ENCODE measurements at places on chromosomes 11 and 22.

DNA sequence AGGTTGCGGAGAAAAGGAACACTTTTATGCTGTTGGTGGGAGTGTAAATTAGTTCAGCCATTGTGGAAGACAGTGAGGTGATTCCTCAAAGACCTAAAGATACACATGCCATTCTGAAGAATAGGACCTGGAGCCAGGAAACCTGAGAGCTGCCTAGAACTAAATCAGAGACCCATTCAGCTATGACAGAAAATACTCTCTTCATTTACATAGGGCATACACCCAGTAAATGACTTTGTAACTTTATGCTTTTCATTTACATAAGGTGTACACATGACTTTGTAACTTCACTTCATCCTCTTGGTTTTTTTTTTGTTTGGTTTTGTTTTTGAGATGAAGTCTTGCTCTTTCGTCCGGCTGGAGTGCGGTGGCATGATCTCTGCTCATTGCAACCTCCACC, 25.1 kb upstream of the APLNR start:
- no peak for DNase-seq

DNA sequence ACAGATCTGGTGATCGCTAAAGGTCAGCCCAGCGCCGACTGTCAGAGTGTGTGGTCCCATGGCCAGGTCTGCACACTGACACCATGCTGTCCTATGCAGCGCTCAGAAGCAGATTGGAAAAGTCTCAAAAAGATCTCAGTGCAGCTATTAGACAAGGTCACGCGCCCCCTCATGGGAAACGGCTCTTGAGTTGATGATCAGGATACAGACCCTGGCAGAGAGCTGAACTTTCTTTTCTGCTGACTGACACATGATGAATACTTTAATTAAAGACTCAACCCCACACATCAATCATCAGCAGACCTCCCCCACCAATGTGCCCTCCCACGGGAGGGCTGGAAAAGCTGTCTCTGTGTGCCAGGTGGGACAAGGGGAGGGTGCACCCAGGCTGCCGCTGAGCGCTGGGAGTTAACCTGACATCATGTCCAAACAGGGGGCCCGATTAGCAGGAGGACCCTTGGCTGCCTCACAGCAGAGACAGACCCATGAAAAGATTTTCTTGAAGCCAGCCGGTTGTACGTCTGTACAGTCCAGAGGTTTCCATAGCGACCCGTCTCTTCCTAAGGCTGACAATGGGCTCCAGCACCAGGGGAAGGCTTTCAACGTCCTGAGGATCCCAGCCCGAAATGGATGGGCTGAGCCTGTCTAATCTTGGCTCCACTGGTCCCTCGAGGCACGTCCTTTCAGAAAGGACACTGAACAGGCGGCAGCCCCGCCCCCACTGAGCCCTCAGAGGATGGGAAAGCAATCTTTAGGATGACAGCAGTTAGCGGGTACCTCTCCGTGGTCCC, 26.9 kb downstream of the RASD2 start:
- DNase-seq = no peak

- no peak for DNase-seq
Measured at GRCh38 chr22:30943368-30943767, 25.2 kb downstream of the MORC2 start.

DNA sequence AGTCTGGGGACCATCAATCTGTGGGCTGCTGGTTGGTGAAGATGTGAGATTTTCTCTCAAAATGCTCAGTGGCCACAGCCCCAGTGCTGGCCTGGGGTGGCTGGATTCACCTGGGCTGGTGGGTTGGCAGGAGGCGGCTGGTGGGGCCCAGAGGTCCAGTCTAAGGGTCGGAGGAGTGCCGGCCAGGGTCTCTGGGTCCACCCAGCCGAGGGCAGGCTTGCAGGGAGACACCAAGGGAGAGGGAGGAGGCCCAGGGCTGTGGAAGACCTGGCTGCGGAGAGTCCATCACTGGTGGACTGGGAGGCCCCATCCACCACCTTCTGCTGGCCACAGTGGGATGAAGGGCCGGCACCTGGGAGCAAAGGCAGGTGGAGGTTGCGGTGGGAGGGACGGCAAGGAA, 582 bp upstream of the SHANK3 start:
- DNase-seq = no peak

- DNase-seq = peak; percentile 40
Measured at GRCh38 chr11:133163463-133164419, 368.6 kb downstream of the OPCML start.

- DNase-seq = no peak
Measured at GRCh38 chr22:19180740-19181410, 2.3 kb upstream of the SLC25A1 start.

- DNase-seq = peak; percentile 95
Measured at GRCh38 chr11:12724301-12725054, 50.3 kb downstream of the TEAD1 start.

DNA sequence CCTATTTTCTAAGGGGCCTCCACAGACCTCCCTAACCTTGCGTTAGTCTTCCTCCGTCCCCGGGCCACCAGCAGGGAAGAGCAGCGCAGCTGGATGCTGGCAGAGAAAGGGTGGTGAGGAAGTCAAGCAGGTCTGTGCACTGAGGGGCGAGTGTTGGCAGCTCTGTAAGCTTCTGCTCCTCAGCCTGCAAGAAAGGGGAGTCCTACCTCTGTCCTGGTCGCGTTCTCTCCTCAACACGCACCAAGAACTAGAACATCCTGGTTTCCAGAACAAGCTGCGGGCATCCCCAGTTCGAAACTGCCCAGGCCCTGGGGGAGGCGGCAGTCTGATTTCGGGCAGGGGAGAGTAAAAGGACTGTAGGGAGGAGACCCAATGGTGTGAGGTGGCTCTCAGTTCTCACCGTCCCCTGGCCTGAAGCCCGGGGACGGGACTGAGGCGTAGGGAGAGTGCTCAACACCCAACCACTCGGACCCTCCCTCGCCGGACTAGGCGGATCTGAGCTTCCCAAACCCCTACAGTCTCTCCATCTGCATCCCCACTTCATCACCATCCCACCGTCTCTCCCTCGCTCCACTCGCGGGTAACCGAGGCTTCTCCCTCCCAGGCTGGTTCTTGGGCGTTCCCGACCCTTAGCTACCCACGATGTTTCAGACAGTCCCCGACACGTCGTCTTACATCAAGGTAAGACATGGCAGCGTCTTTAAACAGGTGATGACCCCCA, 7.7 kb upstream of the FLI1 start:
- DNase-seq = peak; percentile 62

- DNase-seq = no peak
Measured at GRCh38 chr11:114569801-114570200, 10.1 kb upstream of the NXPE1 start.

DNA sequence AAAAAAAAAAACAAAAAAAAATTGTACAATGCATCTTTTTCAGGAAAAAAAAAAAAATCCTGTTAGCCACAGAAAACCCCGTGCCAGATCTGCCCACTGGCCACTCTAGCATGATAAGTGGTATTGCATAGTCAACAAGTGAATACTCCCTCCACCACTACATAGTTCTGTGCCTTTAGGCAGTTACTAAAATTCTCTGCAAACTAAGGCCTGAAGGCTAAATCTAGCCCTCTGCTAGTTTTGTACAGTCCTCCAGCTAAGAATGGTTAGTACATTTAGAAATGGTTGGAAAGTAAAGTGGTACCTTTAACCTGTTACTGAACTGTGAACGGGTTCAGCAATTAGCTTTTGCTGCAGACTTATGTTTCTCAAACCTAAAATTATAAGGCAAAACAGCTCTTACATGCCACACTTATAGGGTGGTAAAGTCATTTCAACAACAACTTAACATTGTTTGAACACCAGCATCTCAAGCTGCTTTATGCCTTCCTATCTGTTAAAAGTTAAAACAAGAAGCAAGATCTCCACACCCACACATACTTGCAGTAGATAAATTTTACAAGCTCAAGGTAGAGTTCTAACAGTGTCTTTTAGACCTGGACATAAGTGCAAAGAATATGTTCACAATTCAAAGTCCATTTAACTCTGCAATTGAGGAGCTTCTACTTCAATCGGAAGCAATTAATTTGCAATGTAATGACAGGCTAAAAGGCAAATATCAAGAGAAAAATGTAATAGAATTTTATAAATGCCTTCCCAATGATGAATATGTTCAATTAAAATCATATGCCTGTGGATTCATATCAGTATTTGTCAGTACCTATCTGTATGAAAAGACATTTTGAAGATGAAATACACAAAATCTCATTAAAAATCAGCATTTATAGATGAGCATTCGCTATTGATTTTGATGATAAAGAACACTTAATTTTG, 7.3 kb downstream of the C11orf71 start:
- no peak for DNase-seq

GRCh38 chr11:118657709-118658428, 21.6 kb downstream of the TREH start:
- DNase-seq = no peak

DNA sequence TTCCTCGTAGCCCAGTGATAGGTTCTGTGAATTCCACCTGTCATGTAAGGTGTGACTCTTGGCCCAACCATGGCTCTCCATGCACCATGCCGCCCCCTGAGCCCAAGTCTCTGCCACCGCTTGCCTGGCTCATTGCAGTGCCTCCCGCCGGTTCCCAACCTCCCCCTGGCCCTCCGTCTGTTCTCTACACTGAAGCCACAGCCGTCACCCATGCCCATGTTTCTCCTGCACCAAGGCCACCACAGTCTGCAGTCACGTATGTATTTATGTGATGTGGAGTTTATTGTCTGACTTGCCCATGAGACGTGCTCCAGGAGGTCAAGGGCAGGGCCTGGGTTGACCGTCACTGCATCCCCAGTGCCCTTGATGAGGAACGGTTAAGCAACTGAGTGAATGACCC, 35.9 kb downstream of the PKNOX2 start:
- DNase-seq = no peak

DNA sequence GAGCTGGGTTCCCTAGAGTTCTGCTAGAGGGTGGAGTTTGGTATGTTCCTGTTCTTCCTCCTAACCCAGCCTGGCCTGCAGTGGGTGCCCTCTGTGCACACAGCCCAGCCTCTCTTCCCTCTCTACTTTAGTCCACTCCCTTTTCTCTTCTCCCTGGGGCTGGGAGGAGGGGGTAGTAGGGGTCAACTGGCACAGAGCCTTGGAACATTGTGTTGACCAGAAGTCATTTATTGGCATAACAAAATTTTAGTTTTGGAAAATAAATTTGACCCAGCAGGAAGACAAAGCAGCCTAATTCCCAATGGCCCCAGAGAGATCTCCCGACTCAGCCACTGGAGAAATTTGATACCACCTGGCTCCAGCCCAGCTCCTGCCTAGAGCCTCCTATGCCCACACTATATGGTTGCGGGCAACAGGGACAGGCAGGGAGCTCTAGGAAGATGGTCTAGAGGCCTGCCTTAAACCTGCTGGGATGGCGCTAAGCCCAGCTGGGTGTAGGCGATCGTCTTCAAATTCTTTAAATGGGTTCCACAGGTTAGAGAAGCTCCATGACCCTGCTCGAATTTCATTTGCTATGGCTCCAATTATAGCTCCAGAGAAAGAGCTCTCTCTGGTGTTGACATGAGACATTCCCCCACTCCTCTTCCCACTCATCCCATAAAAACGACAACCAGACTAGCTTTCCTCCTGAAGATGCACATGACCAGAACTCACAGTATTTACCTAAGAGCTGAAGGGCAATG, 9.9 kb downstream of the PCSK7 start:
- no peak for DNase-seq

DNA sequence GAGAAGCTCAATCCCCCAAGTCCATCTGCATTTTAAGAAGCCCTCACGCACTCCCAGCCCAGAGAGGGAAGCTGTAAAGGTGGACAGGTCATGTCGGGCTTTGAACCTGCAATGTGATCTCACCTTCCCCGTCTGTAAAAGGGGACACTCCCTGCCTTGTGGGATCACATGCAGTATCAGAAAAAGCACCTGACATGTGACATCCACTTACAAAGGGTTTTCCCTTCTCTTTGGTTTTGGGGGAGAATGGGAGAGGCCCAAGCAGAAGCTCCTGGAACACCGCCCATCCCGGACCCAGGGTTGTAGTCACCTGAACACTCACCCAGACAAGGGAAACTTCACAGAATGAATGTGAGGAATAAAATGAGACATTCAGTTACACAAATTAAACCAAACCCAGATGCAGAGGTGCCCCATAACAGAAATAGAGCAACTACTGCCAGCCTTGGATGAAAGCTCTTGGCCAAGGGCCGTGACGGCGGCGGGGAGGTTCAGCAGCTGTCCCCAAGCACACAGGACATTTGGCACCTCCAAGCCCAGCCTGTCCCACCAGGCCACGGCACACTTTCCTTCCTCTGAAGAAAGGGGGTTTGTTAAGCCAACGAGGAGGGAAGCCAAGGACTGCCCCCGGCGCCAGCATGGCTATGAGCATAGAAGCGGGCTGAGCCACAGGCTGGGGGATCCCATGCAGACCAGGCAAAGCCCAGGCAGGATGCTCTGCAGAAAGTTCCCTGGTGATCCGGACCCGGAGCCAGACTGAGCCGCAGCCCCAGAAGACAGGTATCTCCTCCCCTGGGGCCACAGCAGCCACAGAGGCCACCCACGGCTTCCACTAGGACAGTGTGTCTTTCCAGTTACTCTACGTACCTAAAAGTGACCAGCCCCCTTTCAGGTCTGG, 3.8 kb downstream of the BID start:
- no peak for DNase-seq

DNA sequence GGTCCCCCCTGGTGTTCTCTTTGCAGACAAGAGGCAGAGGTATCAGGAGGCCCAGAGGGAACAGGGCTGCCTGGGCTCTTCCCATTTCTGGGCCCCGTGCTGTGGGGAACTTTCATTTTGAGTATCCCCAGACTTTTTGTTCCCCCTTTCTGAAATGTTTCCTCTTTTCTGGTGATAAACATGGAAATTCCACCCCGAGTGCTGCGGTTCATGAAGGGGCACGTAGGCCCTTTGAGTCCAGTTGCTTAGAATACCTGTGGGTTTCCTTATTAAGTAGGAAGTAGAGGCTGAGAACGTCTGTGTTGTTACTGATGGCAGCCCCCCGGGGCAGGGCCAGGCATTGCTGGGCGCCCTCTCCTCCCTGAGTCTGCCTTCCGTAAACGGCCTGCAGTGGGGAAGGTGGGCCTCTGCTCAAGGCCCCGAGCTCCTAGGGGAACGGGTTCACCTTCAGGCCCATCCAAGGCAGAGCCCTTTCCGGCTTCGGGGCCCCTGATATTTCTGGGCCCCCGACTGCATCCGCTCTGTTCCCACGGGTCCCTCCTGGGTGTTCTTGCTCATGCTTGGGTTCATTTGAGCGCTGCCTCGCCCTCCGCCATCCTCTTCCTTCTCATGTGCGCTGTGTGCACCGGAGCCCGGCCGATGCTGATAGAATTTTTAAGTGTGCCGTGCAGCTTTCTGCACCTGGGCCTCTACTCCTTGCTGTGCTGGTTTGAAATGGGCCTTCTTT, 12.0 kb downstream of the TBC1D22A start:
- DNase-seq = no peak

- no peak for DNase-seq
Measured at GRCh38 chr22:32862936-32863661, 61.6 kb downstream of the TIMP3 start.
